Osteoblast (primary cell): ENCODE measurements at places on chromosomes 6 and 20. TPM values are rescaled to one million over a fixed set of nuclear protein-coding genes. Genes with fewer than 3 reads are reported as not detected.
A peak's percentile ranks its signal among the peaks of the same experiment; 100 is the strongest.

TGM2 gene
- 78.2 and 137 TPM in 2 replicates for total RNA-seq

GRCh38 chr6:17091122-17091521 is 10.7 kb upstream of the STMND1 start:
- peak; percentile 71 for DNase-seq
- H3K36me3 ChIP-seq, result no peaks in the 10 kb centered on the region
- H3K27ac ChIP-seq, result no peak overlapping the region
- peaks cover 12% of the 10 kb centered on the region for H3K27me3 ChIP-seq
- H3K4me1 ChIP-seq, result no peaks in the 10 kb centered on the region

ERMARD gene
- 21.4 and 23.3 TPM in 2 replicates for total RNA-seq

DNA sequence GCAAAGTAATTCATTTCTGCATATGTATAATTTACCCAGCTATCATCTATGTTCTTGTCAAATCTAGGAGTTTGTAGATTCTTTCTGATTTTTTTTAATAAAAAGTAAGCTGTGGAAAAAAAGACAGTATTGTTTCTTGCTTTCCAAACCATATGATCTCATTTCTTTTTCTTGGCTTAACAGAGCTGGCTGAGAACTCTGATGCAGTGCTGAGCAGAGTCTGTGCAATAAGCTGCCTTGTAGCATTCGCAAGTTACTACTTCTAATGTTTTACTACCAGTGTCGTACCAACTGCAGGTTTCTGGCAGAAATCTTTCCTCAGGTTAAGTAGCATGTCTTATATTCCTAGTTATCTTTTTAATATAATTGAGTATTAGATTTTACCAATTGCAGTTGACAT is 15.6 kb downstream of the RRBP1 start:
- peaks cover 33% of the 10 kb centered on the region for H3K36me3 ChIP-seq
- no peaks in the 10 kb centered on the region for H3K27me3 ChIP-seq
- H3K4me3 ChIP-seq, result no peak overlapping the region
- peaks cover 73% of the 10 kb centered on the region for H3K4me1 ChIP-seq

ZBTB46 gene
- total RNA-seq, result under 0.01 and 0.36 TPM in 2 replicates

BPI gene
- total RNA-seq, result under 0.01 TPM in 1 of 2 replicates, not detected in the other

DNA sequence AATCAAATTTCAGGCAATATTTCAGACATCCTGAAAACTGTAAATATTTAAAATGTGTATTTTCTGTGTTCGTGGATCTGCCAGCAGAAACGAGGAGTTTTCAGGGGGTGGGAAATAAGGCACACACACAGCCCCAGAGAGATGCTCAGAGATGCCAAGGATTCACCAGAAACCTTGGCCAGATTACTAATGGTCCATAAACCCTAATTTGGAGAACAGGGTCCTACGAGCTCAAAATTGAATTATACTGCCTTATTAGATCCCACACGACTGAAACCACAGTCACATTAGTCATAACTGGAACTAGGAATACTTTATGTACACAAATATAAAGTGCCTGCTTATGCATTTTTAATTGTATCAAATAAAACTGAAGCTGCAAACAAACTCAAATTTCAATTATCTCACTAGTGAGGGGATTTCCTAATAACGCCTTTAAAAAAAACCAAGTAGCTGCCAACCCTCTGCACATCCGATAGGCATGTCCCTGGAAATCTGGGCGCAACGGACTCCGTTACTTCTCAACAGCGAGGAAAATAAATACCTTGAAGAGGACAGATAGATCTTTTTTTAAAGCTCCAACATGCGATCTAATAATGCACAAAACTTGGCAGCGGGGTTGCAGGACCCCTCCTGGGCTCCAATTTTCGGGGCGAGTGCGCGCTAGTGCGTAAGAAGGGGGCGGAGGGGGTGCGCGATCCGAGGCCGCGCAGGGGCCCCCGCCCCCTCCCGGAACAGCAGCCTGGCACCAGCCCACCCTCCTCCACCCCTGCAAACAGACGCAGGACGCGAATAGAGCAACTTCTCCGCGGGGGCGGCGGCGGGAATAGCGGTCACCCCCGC is 897 bp downstream of the CHD6 start:
- H3K27me3 ChIP-seq, result no peaks in the 10 kb centered on the region
- peaks cover 20% of the 10 kb centered on the region for H3K4me1 ChIP-seq
- peak; percentile 90 for DNase-seq
- H3K36me3 ChIP-seq, result no peaks in the 10 kb centered on the region
- peak overlapping the region; percentile 78 for H3K4me3 ChIP-seq

DNA sequence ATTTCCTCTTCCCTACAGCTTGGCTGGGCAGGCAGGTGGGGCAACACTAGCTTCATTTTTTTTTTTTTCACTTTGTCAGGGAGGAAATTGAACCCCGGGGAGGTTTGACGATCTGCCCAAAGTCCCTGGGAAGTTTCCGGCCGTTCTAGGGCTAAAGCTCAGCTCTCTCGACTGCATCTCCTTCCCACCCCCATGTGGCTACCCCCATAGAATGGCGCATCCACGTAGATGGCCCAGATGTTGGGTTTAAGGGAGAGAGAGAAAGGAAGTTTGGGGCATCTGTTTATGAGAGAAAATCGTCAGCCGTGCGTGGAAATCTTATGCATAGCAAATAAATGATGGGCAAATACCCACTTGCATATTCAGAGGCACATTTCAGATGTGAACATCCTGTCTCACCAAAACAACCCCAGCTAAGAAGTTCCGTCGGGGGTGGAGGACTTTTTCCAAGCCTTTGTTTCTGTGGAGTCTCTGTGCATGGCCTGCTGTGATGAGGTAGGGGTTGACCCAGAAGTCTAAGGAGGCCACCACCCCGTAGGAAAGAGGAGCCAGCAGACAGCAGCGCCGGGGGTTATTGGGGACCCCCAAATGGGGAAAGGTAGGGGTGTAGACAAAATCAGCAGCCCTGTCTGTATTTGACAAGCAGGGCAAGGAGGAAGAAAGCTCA is 40.5 kb upstream of the ZNF831 start:
- peaks cover 7% of the 10 kb centered on the region for H3K27me3 ChIP-seq
- H3K4me3 ChIP-seq, result no peak overlapping the region
- H3K4me1 ChIP-seq, result no peaks in the 10 kb centered on the region

DNA sequence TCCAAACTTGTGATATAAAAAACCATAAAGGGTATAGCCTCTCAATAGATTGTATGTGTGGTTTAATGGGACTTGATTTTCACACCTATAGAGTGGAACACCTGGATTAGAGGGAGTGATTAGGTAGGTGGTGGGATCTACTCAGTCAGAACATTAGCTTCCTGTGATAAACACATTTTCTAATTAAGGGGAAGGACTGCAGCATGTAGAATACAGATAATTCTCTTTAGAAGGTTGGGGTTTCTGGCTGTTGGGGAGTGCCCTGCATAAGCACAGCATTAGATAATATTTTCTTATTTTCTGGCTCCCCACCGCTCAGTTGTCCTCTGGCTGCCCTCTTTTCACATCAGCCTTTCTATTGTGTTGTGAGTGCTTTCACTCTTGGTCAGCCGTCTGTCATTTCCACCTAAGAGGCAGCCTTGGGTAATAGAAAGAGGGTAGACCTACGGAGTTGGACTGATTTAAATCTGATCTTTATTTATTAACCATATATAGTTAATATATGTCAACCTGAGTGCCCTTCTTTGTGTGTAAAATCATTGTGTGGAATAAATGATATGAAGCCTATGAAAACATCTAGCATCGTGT is 8.0 kb downstream of the CSE1L start:
- peaks cover 12% of the 10 kb centered on the region for H3K36me3 ChIP-seq
- no peaks in the 10 kb centered on the region for H3K27me3 ChIP-seq
- H3K4me1 ChIP-seq, result no peaks in the 10 kb centered on the region
- no peak overlapping the region for H3K4me3 ChIP-seq
- no peak for DNase-seq

EYA2 gene
- 17.7 and 19.2 TPM in 2 replicates for total RNA-seq

LINC00237 gene
- total RNA-seq, result not detected in 2 replicates

GMDS gene
- total RNA-seq, result 23.2 and 30.9 TPM in 2 replicates

- no peaks in the 10 kb centered on the region for H3K4me1 ChIP-seq
- H3K27me3 ChIP-seq, result no peaks in the 10 kb centered on the region
- H3K27ac ChIP-seq, result no peak overlapping the region
- no peak for DNase-seq
- no peaks in the 10 kb centered on the region for H3K36me3 ChIP-seq
- no peak overlapping the region for H3K4me3 ChIP-seq
Observed at GRCh38 chr6:445571-446417, 54.2 kb downstream of the IRF4 start.

DNA sequence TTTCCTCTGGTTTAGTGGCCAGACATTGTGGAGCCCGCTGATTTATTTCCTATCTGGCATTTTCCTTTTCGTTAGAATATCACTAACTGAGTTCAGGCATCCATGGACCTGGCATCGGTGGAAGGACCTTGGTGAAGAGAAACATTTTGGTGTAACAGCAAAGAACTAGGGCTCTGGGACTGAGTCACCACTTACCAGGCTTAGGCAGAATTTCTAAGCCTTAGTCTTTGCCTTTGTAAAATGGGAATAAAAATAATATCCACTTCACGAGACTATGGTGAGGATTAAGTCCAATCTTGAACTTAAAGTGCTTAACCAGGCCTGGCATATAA is 42.0 kb upstream of the ENPP1 start:
- no peak for DNase-seq
- peak overlapping the region; percentile 58 for H3K27ac ChIP-seq
- H3K4me3 ChIP-seq, result no peak overlapping the region
- H3K4me1 ChIP-seq, result peaks cover 41% of the 10 kb centered on the region
- no peaks in the 10 kb centered on the region for H3K27me3 ChIP-seq

GRCh38 chr6:134199848-134200606 is 117.9 kb downstream of the SGK1 start:
- H3K27ac ChIP-seq, result no peak overlapping the region
- no peak for DNase-seq
- peaks cover 11% of the 10 kb centered on the region for H3K4me1 ChIP-seq
- no peaks in the 10 kb centered on the region for H3K27me3 ChIP-seq

DNA sequence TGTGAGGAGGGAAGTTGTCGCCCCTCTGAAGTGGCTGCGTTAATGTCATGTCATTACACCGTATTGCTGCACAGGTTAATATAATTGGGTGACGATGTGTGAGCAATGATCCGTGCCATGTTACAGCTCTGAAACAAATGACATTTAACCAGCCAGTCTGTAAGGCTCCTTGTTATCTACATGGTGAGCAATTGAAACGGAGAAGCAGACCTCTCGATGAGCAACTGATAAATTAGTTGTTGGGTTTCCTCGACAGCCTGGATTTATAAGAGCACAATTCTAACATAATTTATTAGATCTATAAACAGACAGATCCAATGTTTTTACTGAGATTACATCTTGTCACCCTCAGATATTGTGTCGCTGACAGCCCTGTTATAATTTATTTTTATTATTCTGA is 49.9 kb upstream of the MAFB start:
- H3K27me3 ChIP-seq, result no peaks in the 10 kb centered on the region
- H3K4me1 ChIP-seq, result no peaks in the 10 kb centered on the region

DNA sequence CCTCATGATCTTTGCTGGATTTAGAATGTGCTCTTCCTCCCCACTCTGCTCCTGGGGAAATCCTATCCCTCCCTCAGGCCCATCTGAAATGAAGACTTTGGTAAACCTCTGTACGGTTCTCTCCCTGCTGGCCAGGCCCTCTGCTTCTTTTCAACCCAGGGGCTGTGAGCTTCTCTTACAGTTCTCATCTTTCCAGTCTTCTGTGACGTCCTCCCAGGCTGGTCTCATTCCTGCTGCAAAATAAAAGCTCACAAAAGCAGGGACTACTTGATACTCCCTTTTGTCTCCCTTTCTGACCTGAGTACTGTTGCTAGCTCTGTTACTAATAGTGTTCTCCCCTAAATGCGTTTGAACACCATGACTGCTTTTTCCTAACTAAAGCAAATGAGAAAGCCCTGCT is 46.3 kb downstream of the UNC5CL start:
- no peaks in the 10 kb centered on the region for H3K36me3 ChIP-seq
- H3K27me3 ChIP-seq, result peaks cover 20% of the 10 kb centered on the region
- no peaks in the 10 kb centered on the region for H3K4me1 ChIP-seq
- H3K27ac ChIP-seq, result no peak overlapping the region
- no peak overlapping the region for H3K4me3 ChIP-seq

- H3K4me3 ChIP-seq, result no peak overlapping the region
- peaks cover 24% of the 10 kb centered on the region for H3K27me3 ChIP-seq
- DNase-seq, result no peak
- no peak overlapping the region for H3K27ac ChIP-seq
Observed at GRCh38 chr6:37761554-37762271, 57.8 kb upstream of the ZFAND3 start.

- H3K36me3 ChIP-seq, result no peaks in the 10 kb centered on the region
- no peak for DNase-seq
- peak overlapping the region; percentile 85 for H3K27ac ChIP-seq
- peaks cover 28% of the 10 kb centered on the region for H3K4me1 ChIP-seq
- H3K4me3 ChIP-seq, result no peak overlapping the region
Observed at GRCh38 chr6:80642452-80642851, 536.0 kb downstream of the BCKDHB start.

DNA sequence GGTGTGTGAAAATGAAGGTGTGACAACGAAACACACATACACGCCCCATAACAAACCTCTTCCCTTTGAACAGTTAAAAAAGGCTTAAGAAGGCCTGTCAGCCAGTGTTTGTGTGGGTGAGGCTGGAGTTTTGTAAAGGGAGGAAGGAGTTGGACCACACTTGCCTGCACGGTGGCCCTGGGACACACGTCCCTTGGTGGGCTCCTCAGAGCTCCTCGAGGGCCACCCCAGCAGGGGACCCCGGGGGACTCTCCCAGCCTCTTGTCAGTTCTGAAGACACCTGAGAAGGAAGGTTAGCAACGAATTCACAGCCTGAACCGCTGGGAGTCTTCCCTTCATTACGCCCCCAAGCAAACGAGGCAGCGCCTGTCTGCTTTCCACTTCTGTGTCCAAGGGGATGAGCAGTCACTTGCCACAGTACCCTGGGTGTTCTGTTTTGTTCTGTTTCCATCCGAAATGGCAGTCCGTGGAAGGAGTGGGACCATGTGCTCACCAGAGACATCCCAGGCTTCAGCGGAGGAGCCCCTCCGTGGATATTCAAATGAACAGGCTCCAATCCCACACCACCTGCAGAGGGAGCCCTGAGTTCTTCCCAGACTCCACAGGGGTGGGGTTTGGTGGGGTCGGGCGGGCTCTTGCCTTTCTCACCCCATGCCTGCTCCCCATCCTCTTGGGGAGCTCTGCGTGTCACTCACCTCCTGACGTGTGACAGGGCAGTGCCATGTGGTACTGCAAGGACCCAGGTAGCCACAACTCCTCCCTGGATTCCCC is 68.6 kb downstream of the NRN1 start:
- H3K36me3 ChIP-seq, result no peaks in the 10 kb centered on the region
- H3K4me3 ChIP-seq, result no peak overlapping the region
- DNase-seq, result peak; percentile 5
- H3K27me3 ChIP-seq, result no peaks in the 10 kb centered on the region
- peaks cover 41% of the 10 kb centered on the region for H3K4me1 ChIP-seq
- no peak overlapping the region for H3K27ac ChIP-seq

DNA sequence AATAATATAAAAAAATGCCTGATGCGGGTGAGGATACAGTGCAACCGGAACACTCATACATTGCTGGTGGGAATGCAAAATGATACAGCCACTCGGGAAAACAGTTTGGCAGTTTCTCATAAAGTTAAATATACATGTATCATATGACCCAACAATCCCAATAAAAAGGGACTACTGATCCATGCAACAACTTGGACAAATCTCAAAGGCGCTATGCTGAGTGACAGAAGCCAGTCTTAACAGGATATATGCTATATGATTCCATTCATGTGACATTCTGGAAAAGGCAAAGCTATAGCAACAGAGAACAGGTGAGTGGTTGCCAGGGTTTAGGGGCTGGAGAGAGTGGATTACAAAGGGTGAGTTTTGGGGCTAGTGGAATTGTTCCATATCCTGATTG is 170.2 kb upstream of the MLN start:
- no peaks in the 10 kb centered on the region for H3K36me3 ChIP-seq
- DNase-seq, result no peak

PDE7B gene
- 25.3 and 33.9 TPM in 2 replicates for total RNA-seq
